Osteocyte (in vitro differentiated cells): ENCODE measurements at places on chromosomes 11 and 22.
A peak's percentile ranks its signal among the peaks of the same experiment; 100 is the strongest.

GRCh38 chr11:107707807-107708206 lies 4.0 kb downstream of the SLN start:
- DNase-seq = no peak

DNA sequence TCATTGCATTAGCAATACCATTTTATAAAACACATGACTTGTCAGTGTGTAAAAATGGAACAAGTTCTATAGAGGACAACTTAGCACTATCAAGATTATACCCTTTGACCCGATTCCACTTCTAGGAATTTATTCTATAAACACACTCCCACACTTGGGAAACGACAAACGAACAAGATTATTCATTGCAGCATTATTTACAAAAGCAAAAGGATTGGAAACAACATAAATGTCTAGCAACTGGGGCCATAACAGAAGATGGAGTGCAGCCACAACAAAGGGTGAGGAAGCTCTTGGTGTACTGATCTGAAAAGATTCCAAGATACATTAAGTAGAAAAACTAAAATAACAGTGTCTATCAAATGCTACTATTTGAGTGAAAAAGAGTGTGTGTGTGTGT lies 2.3 kb upstream of the IRAG1 start:
- DNase-seq = no peak

GRCh38 chr11:66856496-66857233 lies at the start of gene LRFN4:
Gene LRFN4, plus strand, starts transcription at chr11:66857064. Its CDS starts 681 bp downstream, at chr11:66857745.
- DNase-seq = peak; percentile 86

GRCh38 chr11:30333405-30333804 lies 10.5 kb downstream of the ARL14EP start:
- DNase-seq = no peak
